ENCODE measurements at places on chromosomes 13 and 19.

DNA sequence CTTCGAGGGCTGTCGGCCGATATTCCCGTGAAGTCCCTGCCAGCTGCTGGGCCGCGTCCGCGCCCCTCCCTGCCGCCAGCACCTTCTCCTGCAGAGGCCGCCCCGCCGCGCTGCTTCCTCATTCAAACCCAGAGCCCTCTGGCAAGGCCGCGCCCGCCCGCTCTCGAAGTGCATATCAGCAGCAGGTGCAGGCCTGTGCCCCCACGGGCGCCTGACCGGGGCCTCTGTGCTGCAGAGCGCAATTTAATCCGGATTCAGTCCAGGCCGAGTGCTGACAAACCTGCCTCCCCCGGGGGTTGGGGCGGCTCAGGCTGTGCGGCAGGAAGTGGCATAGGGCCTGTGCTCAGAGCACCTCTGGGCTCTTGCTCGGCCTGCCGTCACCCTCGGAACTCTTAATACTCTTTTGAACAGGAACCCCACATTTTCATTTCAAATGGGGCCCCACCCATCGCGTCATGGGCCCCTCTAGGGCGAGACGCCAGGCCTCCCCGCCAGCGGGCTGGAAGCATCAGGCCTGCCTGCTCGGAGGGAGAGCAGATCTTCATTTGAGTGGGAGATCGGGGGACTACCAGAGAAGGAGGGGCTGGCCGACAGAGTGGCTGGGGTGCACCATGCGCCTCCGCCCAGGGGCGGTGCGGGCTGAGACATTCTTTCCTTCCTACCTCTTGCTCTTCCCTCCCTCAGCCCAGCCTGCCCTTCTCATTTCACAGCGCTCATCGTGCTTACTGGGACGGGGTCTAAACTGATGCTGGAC, 125.7 kb downstream of the TNFRSF19 start:
- no peaks in the 10 kb centered on the region for H3K27me3 ChIP-seq
- H3K4me3 ChIP-seq: no peak overlapping the region
- ATAC-seq: peak; percentile 28
- H3K4me1 ChIP-seq: no peaks in the 10 kb centered on the region

GRCh38 chr13:24651718-24652345, 28.4 kb upstream of the ATP12A start:
- no peaks in the 10 kb centered on the region for H3K4me1 ChIP-seq
- H3K27me3 ChIP-seq: peaks cover 5% of the 10 kb centered on the region
- no peak overlapping the region for H3K27ac ChIP-seq
- H3K36me3 ChIP-seq: no peaks in the 10 kb centered on the region

- no peak overlapping the region for H3K4me3 ChIP-seq
- ATAC-seq: no peak
- H3K27ac ChIP-seq: no peak overlapping the region
Observed at GRCh38 chr13:94195715-94196114, 283.8 kb downstream of the DCT start.

DNA sequence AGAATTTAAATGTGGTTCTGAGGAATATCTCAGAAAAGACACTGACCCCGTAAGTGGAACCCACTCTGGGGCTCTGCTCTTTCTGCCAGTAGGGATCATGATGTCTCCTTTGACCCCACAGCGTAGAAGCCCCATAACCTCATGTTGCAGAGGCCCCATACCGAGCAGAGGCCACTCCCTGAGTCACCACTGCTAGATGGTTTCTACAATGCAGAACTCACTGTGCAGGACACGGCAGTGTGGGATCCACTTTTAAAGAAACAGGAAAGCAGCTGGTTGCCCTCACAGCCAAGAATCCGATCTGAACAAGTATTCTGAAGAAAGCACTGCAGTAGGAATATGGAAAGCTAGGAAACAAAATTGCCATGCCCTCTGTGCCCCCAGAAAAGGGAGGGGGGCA, 4.2 kb downstream of the SLC7A1 start:
- H3K27ac ChIP-seq: peak overlapping the region; percentile 98
- H3K4me1 ChIP-seq: peaks cover 59% of the 10 kb centered on the region
- no peak overlapping the region for H3K4me3 ChIP-seq
- no peaks in the 10 kb centered on the region for H3K27me3 ChIP-seq
- no peak for ATAC-seq
- no peaks in the 10 kb centered on the region for H3K36me3 ChIP-seq

DNA sequence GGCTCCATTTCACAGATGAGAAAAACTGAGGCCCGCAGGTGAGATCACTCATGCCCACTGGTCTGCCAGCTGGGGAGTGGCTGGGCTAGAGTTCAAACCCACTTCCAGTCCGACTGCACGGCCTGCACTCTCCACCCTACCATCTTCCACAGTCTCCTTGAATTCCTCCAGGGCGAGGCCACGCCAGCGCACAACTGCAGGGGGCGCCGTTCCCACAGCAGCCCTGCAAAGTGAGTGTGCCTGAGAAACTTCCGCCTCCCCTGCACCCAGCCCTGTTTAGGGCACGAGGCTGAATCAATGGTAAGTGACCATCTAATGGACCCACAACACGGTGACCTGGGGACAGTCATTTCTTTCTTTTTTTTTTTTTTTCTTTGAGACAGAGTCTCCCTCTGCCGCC, 829 bp upstream of the ATCAY start:
- no peak overlapping the region for H3K27ac ChIP-seq
- H3K36me3 ChIP-seq: no peaks in the 10 kb centered on the region
- H3K27me3 ChIP-seq: peaks cover 90% of the 10 kb centered on the region
- no peaks in the 10 kb centered on the region for H3K4me1 ChIP-seq
- no peak overlapping the region for H3K4me3 ChIP-seq

GRCh38 chr13:53074114-53074513, 45.5 kb downstream of the OLFM4 start:
- no peaks in the 10 kb centered on the region for H3K36me3 ChIP-seq
- no peaks in the 10 kb centered on the region for H3K27me3 ChIP-seq
- H3K27ac ChIP-seq: no peak overlapping the region
- no peaks in the 10 kb centered on the region for H3K4me1 ChIP-seq
- no peak for ATAC-seq
- no peak overlapping the region for H3K4me3 ChIP-seq

DNA sequence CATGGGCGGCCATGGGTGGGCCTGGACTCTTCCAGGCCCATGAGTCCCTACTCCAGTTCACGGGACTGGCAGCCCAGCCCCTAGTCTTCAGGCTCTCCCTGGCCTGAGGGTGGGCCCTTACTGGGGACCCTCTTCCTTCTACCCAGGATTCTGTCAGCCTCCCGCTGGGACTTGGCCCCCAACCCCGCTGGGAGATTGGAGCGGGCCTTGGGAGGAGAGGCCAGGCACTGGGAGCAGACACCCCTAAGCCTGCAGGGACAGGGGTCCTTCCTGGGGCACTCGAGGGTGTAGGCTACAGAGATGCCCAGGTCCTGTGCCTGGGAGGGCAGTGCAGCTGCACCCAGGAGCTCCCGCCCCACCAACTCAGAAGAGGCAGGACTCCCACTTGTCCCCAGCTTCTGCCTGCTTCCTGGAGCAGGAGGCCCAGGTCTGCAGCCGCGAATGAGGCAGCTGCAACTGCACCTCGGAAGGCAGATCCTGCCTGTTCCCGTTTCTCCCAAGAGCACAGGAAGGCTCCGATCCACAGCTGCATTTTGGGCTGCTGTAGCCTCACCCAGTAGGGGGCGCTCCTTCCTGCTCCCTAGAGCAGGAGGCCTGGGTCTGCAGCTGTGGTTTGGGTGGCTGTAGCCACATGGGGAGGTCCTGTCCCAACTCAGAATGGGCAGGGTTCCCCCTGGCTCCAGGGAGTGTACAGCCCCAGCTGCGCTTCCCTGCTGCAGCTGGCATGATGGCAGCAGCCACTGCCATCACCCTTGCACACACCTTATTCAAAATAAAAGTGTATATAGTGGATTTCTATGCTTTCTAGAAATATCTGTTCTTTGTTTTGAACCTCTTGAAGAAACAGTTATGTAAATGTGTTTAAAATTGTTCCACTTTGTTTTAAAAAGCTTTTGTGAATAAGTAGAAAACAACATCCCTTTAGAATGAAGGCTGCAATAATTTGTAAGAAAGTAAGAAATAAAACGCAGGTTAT, 46.8 kb downstream of the TEX26 start:
- H3K27ac ChIP-seq: no peak overlapping the region
- H3K36me3 ChIP-seq: no peaks in the 10 kb centered on the region
- no peaks in the 10 kb centered on the region for H3K27me3 ChIP-seq

DNA sequence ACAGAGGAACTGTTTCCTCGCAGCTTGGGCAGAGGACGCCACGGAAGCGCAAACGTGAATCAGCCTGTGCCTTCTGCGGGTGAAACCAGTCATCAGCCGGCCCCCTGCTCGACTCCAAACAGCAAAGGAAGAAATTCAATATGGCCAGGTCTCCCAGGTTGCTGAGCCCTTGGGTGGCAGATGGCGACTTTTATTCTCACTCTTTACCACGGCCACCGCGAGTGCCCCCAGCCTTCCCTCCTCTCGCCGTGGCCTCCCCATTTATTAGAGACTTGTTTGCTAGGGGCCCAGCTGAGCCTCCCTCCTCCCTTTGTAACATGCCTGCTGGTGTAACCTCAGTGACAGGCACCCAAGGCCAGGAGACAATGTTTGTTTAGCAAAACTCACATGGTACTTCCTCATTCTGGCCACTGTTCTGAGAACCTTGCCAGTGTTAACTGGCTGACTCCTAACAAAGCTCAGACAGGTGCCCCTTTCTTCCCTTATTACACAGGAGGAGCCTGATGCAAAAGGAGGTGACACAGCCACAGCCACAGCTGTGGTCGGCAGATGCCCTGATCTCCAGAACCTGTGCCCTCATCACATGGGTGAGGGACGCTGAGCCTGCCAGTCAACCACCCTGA, 5.8 kb downstream of the RAB20 start:
- no peak overlapping the region for H3K4me3 ChIP-seq
- ATAC-seq: peak; percentile 8
- H3K4me1 ChIP-seq: no peaks in the 10 kb centered on the region
- H3K27me3 ChIP-seq: no peaks in the 10 kb centered on the region
- no peaks in the 10 kb centered on the region for H3K36me3 ChIP-seq
